ENCODE measurements at places on chromosomes 7 and 10. TPM values are rescaled to one million over a fixed set of nuclear protein-coding genes. Genes with fewer than 3 reads are reported as not detected.

ZNF804B gene
- 7.7 TPM for total RNA-seq

TSC22D4 gene
- total RNA-seq: 18.1 TPM

- no peak for DNase-seq
These were observed 779 bp downstream of the NFKB2 start for GRCh38 chr10:102396317-102396650.

TMEM184A gene
- 3.4 TPM for total RNA-seq

ELAPOR2 gene
- total RNA-seq: 9.4 TPM

NUTM2A gene
- total RNA-seq: not detected

GRCh38 chr7:116232350-116232749 lies 22.0 kb downstream of the TES start:
- DNase-seq: no peak

DNA sequence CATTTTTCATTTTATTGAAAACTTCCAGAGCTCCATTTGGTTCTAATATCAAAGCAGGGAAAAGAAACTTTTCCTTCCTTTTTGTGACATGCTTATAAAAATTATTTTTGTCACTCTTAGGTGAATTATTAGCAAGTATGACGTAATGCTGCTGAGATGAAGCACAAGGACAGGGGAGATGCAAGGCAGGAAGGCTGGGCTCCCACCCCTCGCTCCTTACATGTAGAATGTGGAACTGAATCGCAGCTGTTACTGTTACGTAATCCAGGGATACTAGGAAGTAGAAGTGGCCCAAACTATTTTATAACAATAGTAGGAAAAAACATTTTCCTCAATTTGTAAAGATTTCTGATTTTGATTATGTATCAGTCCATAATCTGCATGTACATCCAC lies 17.1 kb upstream of the GTPBP4 start:
- peak; percentile 57 for DNase-seq

GRCh38 chr10:49094646-49095045 lies 20.7 kb downstream of the VSTM4 start:
- DNase-seq: no peak

FZD1 gene
- total RNA-seq: 33.9 TPM

DNA sequence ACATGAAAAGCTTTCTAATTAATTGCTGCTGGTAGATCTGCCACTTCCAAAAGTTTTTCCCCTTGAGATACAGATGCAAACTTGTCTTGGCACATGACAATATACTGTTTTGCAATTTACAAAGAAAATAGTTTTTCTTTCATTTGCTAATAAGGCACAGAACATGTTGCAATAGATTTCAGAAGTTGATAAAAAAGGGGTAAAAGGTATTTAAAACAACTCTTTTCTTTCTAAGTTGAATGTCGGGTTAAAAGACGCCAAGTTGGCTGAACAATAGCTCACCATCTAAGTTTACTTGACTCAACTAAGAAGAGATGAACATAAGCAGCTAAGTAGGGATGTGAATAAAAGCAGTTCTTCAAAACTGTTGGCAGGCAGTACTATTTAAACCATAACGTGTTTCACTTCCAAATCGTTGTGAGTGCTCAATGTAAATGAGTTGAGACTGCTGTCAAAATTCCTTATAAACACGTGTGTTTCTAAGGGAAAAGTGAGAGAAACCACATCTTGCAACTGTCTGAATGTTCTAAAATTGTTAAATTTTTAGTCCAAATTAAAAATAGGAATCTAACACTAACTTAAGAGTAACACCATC lies 14.5 kb upstream of the THSD7A start:
- DNase-seq: no peak

MRPL32 gene
- total RNA-seq: 33.9 TPM

GRCh38 chr10:33193701-33194521 lies 140.6 kb downstream of the NRP1 start:
- DNase-seq: no peak

DNA sequence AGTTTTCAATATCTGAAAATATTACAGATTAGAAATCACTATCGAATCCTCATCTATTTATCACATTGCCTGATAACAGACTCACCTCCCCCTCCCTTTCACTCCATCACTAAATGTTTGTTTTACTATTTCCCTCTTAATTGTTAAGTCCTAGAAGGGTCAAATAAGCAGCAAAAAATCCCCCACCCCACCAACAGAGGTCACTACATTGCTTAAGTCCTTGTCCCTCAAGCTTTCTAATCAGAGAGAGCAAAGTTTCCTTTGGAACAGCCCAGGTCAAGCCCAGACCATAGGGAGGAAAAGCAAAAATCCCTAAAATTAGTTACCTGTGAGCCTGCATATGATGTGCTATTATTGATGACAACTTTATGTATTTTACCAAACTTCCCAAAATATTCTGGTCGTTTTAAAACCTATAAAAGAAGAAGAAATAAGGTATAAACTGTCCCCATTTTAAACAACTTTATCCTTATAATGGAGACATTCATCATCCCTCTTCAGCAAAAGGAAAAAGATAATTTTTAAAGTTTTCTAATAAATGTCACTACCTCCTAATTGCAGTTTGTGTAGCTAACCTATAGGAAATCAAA lies 95.0 kb downstream of the CNOT4 start:
- peak; percentile 11 for DNase-seq

- no peak for DNase-seq
These were observed 24.9 kb upstream of the SLF2 start for GRCh38 chr10:100887761-100888296.

GRCh38 chr10:54125098-54125747 lies 675.8 kb downstream of the PCDH15 start:
- no peak for DNase-seq

DUSP5 gene
- 7.2 TPM for total RNA-seq

PPP1R17 gene
- 0.96 TPM for total RNA-seq

GRCh38 chr7:8975681-8976080 lies 542.3 kb downstream of the NXPH1 start:
- DNase-seq: no peak

PTTG1IP2 gene
- total RNA-seq: not detected

DNA sequence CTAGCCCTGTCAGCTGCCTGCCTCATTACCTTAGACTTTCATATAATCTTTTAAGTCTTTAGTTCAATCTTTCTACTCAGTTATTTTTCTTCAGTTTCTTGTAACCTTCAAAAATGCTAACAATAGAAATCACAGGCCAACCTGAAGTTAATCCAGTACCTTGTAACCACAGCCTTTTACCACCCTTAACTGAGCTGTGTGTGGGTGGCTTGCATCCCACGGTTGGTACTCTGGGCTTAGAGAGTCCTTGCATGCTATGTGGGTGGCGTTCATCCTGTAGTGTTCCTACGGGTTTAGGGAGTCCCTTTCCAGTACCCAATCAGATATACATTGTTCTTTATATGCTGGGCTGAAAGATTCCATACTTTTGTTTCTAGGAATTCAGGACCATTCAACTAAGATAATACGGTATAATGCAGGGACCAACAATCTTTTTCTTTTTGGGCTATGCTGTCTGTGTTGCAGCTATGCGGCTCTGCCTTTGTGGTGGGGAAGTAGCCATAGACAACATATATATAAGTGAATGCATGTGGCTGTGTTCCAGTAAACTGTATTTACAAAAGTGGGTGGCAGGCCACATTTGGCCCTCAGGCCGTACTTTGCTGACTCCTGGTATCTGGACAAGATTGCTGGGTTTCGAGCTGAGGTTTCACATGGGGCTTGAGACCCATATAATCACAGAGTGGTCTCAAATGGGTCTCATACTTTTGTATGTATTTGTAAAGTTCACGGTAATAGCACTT lies 280.8 kb upstream of the LRGUK start:
- DNase-seq: no peak

TMED4 gene
- total RNA-seq: 84.7 TPM
